H1 (cell line): ENCODE measurements at places on chromosomes 12 and 14. TPM values are rescaled to one million over a fixed set of nuclear protein-coding genes. Genes with fewer than 3 reads are reported as not detected.

DNA sequence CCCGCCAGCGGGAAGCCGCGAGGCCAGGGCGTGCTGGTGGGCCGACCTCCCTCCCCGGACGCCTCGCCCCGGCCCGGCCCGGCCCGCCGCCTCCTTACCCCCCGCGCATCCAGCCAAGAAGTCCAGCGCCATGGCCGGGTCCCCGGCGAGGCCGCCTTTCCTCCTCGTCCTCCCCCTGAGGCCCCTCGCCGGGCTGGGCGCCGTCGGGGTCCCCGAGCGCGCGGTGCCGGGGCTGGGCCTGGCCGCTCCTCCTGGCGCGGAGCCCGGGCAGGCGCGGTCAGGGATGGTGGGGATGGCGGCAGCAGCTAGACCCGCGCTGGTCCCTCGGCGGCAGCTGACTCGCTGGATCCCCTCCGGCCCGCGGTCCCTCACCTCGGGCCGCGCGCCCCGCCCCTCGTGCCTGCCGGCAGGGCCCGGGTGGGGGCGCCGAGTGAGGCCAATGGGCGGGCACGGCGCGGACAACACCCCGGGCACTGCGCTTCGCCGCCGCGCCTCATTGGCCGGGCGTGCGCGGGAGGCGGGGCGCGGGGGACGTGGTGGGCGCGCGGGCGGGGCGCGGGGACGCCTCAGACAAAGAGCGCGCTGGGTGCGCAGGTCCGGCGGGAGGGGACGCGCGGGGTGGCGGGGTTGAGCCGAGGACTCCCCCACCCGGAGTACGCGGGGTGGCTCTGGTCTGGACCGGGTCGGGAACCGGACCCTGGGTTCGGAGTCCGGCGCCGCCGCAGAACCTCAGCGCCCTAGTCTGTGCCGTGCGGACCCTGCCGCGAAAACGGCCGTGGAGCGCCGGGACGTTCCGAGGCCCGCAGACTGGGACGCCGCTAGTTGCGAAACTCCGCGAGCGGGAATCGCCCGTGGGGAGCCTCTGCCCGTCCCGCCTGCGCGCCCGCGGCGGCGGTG is at the start of gene SLC25A29:
Gene SLC25A29 (minus strand): TSS at position 344 of the 897 bp plus-strand sequence. CDS start 212 bp downstream, at position 132.
- no peaks in the 10 kb centered on the region for H3K27me3 ChIP-seq
- H3K27ac ChIP-seq = peak within 1 kb of the TSS; percentile 74
- H3K36me3 ChIP-seq = no peaks in the 10 kb centered on the region
- H3K4me3 ChIP-seq = peak within 1 kb of the TSS; percentile 70
- H3K4me1 ChIP-seq = peaks cover 29% of the 10 kb centered on the region

- H3K36me3 ChIP-seq = peaks cover 20% of the 10 kb centered on the region
- DNase-seq = no peak
- H3K27me3 ChIP-seq = no peaks in the 10 kb centered on the region
- no peaks in the 10 kb centered on the region; the same call in 1 of the 2 replicates for H3K4me1 ChIP-seq
- H3K27ac ChIP-seq = no peak overlapping the region
These were observed 27.2 kb downstream of the KLC1 start for GRCh38 chr14:103656031-103656755.

DNA sequence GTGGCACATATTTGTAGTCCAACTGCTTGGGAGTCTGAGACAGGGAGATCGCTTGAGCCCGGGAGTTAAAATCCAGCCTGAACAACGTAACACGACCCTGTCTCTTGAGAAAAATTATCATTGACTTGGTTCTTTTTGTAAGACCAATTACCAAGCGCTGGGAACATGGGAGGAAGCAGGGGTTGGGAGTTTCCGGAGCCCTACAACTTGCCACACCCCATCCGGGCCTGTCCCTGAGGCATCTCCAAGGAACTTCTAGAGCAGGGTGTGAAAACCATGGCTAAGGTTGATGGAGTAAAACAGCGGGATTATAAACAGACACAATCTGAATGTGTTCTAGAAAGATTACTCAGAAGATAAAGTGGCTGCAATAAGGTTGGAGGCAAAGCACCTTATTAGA is 10.3 kb downstream of the PLXNC1 start:
- H3K27me3 ChIP-seq = no peaks in the 10 kb centered on the region; the same call in 1 of the 2 replicates
- H3K4me1 ChIP-seq = no peaks in the 10 kb centered on the region
- no peaks in the 10 kb centered on the region for H3K36me3 ChIP-seq
- no peak for DNase-seq

DNA sequence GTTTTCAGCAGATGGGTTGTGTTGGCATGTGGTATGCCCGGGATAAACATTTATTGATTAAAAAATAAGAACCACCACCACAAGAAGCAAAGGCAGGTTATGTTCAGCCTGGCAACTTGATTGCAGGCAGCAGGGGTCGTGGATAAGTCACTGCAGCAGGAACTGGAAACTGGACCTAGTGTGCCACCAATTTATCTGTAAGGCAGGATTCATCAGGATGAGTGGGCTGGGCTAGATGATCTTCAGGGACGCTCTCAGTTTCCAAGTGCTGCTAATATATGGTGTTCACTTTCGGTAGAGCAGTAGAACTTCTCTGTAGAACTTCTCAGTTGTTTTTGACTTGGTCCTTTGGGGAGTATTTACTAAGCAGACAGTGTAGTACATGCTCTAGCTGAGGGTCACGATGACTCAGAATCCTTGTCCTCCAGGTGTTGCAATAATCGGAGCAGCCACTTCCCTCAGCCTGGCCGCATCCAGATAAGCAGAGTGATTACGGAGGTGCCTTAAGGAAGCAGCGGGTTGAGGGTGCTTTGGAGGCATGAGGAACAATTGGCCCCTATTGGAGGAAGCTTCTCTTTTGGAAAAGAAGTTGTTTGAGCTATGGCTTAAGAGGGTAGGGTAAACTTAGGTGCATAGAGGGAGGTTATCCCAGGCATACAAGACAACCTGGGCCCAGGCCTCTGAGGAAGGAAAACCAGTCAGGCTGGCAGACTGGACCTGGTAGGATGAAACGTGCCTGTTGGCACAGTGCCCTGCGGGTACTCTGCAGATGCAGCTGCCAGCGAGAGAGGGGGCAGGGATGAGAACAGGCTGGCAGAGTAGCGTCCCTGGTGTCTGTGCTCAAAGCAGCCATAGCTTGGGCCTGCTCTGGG is 104.0 kb downstream of the GPR135 start:
- no peak for DNase-seq
- no peaks in the 10 kb centered on the region; the same call in 1 of the 2 replicates for H3K4me1 ChIP-seq
- no peaks in the 10 kb centered on the region; the same call in 1 of the 2 replicates for H3K36me3 ChIP-seq
- H3K27me3 ChIP-seq = no peaks in the 10 kb centered on the region
- H3K27ac ChIP-seq = no peak overlapping the region

GRCh38 chr14:63474111-63474510 is 69.1 kb downstream of the PPP2R5E start:
- no peak overlapping the region for H3K27ac ChIP-seq
- H3K4me3 ChIP-seq = no peak overlapping the region
- H3K27me3 ChIP-seq = no peaks in the 10 kb centered on the region
- no peaks in the 10 kb centered on the region for H3K4me1 ChIP-seq
- H3K36me3 ChIP-seq = no peaks in the 10 kb centered on the region

GRCh38 chr12:32877601-32878459 is 18.7 kb downstream of the PKP2 start:
- H3K27me3 ChIP-seq = no peaks in the 10 kb centered on the region
- peaks cover 10% of the 10 kb centered on the region; the same call in 1 of the 2 replicates for H3K36me3 ChIP-seq
- DNase-seq = no peak
- no peak overlapping the region for H3K4me3 ChIP-seq
- H3K27ac ChIP-seq = no peak overlapping the region
- H3K4me1 ChIP-seq = no peaks in the 10 kb centered on the region

DNA sequence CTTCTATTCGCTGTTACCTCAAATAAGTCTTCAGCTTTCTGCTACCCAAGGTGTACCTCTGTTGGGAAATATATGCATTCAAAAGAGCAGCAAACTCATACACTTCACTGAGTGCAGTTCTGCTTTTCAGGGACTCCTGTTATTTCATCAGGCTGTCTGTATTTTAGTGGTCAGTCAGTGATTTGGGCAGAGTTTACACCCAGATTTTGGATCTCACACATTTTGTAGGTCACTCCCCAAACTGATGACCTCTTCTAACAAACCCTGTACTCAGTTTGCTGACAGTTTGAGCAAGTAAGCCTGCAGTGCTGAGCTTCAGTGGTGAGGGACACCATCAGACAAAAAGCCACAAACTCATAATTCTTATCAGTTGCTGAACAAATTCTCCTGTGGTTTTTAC is 8.2 kb upstream of the WASHC4 start:
- no peak overlapping the region for H3K4me3 ChIP-seq
- H3K27me3 ChIP-seq = no peaks in the 10 kb centered on the region
- no peak overlapping the region for H3K27ac ChIP-seq
- no peaks in the 10 kb centered on the region for H3K36me3 ChIP-seq

GRCh38 chr12:118063576-118064391 is 2.8 kb upstream of the WSB2 start:
- no peak overlapping the region for H3K4me3 ChIP-seq
- no peak overlapping the region for H3K27ac ChIP-seq
- DNase-seq = no peak
- peaks cover 10% of the 10 kb centered on the region for H3K4me1 ChIP-seq

- H3K36me3 ChIP-seq = no peaks in the 10 kb centered on the region
- H3K27ac ChIP-seq = no peak overlapping the region
- H3K4me1 ChIP-seq = no peaks in the 10 kb centered on the region
- no peak overlapping the region for H3K4me3 ChIP-seq
- no peaks in the 10 kb centered on the region for H3K27me3 ChIP-seq
These were observed 176.7 kb downstream of the PAH start for GRCh38 chr12:102740141-102740955.

DNA sequence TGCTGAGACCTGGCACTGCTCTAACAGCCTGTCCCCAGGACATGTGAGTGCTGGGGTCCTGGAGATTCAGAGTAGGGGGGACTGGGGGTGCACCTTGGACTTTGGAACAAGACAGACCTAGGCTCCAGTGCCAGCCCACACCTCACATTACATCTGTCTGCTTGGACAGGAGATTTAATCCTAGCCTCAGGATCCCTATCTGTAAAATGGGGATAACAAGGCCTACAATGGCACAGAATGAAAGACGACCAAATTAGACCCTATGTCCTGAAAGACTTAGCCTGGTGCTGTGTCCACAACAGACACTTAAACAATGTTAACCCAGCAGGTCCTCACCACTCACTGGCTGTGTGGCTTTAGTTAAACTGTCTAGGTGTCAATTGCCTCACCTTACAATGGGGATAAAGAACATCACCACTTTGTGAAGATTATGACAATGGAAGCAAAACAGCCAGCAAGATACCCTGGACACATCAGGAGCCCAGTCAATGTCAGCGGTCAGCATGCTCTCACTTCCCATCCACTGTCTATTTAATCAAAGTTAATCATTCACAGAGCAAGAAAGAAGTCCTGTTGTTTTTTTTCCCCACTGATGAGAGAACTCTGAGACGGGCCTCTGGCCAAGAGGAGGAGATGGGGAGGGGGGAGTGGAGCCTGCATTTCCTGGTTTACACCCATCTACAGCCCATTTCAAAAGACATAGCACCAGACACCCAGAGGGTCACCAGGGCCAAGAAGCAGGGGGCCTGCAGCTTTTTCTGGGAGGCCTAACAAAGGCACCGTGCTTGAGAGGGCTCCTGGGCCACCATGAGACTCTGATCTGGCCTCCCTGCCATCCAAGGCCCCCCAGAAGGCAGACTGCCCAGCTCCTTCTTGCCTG is 40.6 kb downstream of the ACTN1 start:
- 0 out of 2 replicates have a peak overlapping the region, but pooled peaks have one; percentile 19 for H3K27ac ChIP-seq
- DNase-seq = no peak
- H3K4me3 ChIP-seq = no peak overlapping the region
- no peaks in the 10 kb centered on the region for H3K36me3 ChIP-seq
- peaks cover 40% of the 10 kb centered on the region for H3K4me1 ChIP-seq

GRCh38 chr12:33245434-33245833 is 194.2 kb downstream of the SYT10 start:
- DNase-seq = no peak
- no peak overlapping the region for H3K27ac ChIP-seq
- H3K27me3 ChIP-seq = no peaks in the 10 kb centered on the region

- H3K4me3 ChIP-seq = no peak overlapping the region
- no peaks in the 10 kb centered on the region for H3K36me3 ChIP-seq
These were observed 223.4 kb upstream of the DIO2 start for GRCh38 chr14:80434574-80435321.

- H3K4me3 ChIP-seq = peak overlapping the region; percentile 38; the same call in 1 of the 2 replicates
- no peaks in the 10 kb centered on the region for H3K36me3 ChIP-seq
- DNase-seq = no peak
- H3K4me1 ChIP-seq = peaks cover 3% of the 10 kb centered on the region
- H3K27ac ChIP-seq = no peak overlapping the region
- H3K27me3 ChIP-seq = peaks cover 11% of the 10 kb centered on the region
These were observed 922 bp downstream of the PTPRR start for GRCh38 chr12:70919597-70920035.

GRCh38 chr14:101481557-101481956 is 79.7 kb upstream of the DIO3 start:
- no peak for DNase-seq
- no peaks in the 10 kb centered on the region for H3K27me3 ChIP-seq
- H3K27ac ChIP-seq = no peak overlapping the region
- no peaks in the 10 kb centered on the region for H3K36me3 ChIP-seq

DNA sequence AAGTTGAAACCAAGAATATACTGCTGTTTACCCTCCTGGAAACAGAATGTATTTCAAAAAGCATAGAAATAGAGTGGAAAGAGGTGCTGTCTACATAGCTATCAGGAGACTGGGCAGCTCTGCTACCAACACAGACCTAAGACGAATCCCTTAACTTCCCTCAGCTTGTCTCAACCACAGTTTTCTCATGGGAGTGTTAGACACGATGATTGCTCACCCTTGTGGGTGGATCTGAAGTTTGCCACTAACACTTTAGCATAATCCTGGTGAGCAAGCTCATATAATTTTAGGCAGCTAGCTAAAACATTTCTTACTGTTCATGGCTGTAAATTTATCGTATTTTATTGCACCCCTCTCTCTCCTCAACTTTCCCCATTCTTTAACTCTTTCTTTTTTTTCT is 38.5 kb downstream of the C12orf75 start:
- no peak overlapping the region for H3K27ac ChIP-seq
- peaks cover 4% of the 10 kb centered on the region; the same call in 1 of the 2 replicates for H3K4me1 ChIP-seq
- DNase-seq = no peak
- no peaks in the 10 kb centered on the region for H3K27me3 ChIP-seq

TAS2R7 gene
- not detected in 2 replicates for total RNA-seq

CIDEB gene
- not detected in 2 replicates for total RNA-seq

SLC38A4 gene
- total RNA-seq = 15.4 and 15.5 TPM in 2 replicates

HOXC9 gene
- total RNA-seq = not detected in 2 replicates

NID2 gene
- total RNA-seq = 6.1 and 6.9 TPM in 2 replicates

NRXN3 gene
- total RNA-seq = 3.0 and 4.1 TPM in 2 replicates

CCND2 gene
- 217 and 223 TPM in 2 replicates for total RNA-seq
